ENCODE measurements at places on chromosomes 5 and 9. TPM values are rescaled to one million over a fixed set of nuclear protein-coding genes. Genes with fewer than 3 reads are reported as not detected.

DNA sequence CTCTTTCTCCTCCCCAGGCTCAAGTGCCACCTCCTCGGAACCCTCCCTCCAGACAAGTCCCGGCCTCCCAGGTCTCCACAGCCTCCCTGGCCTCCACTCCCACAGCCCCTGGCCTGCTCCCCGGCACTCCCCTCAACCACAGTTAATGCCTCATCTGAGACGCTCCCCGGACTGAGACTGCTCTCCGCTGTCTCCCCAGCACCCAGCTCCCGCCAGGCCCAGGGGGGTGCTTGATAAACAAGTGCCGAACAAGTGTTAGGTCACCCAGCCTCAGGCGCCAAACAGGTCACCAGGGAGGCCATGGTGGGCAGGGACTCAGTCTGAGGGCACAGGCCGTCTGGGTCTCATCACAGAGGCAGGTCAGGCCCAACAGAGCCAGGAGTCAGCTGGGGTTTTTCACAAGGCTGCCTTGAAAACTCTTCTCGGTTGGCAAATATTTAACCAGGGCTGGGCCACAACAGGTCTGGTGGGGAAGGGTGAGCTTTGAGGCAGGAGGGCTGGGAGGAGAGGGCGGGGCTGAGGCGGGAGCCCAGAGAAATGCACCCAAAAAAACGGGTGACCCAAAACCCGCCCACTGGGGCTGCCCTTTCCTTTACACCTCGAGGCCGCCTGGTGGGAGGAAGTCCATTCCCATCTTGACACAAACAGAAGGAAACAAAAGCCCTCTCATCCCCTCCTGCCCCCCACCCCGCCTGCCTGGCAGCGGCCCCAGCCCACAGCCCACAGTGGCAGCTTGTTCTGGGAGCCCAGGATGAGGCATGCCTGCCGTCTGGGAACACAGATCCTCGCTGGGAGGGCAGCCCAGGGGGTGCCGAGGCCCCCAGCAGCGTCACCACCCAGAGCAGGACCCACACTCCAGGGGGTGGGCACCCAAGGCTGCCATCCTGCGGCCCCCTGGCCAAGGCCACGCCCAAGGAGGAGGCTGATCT lies 66.6 kb upstream of the STXBP1 start:
- no peak for DNase-seq

Gene TEX48
- polyA plus RNA-seq: not detected

DNA sequence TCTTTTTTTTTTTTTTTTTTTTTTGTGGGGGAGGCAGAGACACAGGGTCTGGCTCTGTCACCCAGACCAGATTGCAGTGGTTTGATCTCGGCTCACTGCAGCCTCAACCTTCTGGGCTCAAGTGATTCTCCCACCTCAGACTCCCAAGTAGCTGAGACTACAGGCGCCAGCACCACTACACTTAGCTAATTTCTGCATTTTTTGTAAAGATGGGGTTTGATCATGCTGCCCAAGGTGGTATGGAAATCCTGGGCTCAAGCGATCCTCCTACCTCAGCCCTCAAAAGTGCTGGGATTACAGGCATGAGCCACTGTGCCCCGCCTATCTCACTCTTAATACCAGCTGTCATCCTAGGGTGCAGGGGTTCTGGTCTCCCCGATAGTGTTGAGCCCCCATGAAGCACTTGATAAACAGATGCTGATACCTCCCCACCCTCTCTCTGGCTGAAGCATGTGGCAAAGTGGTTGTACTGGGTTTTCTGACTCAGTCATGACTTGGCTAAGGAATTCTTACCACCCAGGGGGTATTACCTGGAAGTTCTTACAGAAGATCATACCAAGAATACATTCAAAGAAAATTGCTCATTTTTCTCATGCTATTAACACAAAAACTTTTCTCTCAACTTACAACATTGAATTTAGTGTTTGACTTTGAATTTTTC lies 110.2 kb upstream of the DAPK1 start:
- no peak for DNase-seq

DNA sequence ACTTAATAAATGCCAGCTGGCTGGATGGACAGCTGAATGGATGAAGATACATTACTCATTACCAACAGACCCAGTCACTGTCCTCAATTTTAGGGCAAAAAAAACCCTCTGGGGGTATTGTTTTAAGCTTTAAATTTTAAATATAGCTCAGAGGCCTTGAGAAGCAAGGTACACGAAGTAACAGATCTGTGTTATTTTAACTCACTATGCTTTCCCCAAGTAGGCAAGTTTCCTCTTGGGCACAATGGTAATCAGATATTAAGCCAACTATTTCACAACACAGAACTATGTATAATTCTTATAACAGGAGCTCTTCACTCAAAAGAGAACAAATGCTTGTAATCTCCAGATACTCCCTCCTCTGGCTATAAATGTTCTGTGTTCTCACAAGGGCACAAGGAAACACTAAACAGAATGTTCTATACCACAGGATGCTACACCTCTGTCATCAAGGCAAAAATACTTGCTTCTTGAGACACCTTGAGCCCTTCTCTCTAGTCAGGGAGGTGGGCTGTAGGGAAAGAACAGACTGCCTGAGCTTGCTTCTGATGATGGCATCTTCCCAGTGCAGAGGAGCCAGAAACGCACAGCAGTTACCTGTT lies 443.8 kb downstream of the SPOCK1 start:
- no peak for DNase-seq

- DNase-seq: no peak
Observed at GRCh38 chr9:33714989-33715388, 80.4 kb upstream of the PRSS3 start.

All from left renal cortex interstitium (tissue), 4 donors.